ENCODE measurements at places on chromosomes 1 and 21. TPM values are rescaled to one million over a fixed set of nuclear protein-coding genes. Genes with fewer than 3 reads are reported as not detected.

The SPRR2A gene
- not detected for polyA plus RNA-seq

The SMCP gene
- not detected for polyA plus RNA-seq

The TGFBR3 gene
- 46.5 TPM for polyA plus RNA-seq

The VWA1 gene
- 50.0 TPM for polyA plus RNA-seq

The HES5 gene
- polyA plus RNA-seq: 0.21 TPM

The CDK18 gene
- polyA plus RNA-seq: 19.0 TPM

The HSD3B2 gene
- polyA plus RNA-seq: not detected

The MYOG gene
- polyA plus RNA-seq: 0.13 TPM

The ALX3 gene
- not detected for polyA plus RNA-seq

The LAMTOR2 gene
- polyA plus RNA-seq: 40.7 TPM

The PCP4 gene
- polyA plus RNA-seq: 11.2 TPM

The SEC22B gene
- 41.4 TPM for polyA plus RNA-seq

The KCND3 gene
- polyA plus RNA-seq: 0.32 TPM

The KIF14 gene
- polyA plus RNA-seq: 13.7 TPM

The G0S2 gene
- polyA plus RNA-seq: 33.4 TPM

The IFI44 gene
- polyA plus RNA-seq: 77.8 TPM

The LRRC7 gene
- 5.4 TPM for polyA plus RNA-seq

The HMCN1 gene
- polyA plus RNA-seq: 53.3 TPM

All from left lung (tissue), 14 donors.